ENCODE measurements at places on chromosomes 13 and 19.

DNA sequence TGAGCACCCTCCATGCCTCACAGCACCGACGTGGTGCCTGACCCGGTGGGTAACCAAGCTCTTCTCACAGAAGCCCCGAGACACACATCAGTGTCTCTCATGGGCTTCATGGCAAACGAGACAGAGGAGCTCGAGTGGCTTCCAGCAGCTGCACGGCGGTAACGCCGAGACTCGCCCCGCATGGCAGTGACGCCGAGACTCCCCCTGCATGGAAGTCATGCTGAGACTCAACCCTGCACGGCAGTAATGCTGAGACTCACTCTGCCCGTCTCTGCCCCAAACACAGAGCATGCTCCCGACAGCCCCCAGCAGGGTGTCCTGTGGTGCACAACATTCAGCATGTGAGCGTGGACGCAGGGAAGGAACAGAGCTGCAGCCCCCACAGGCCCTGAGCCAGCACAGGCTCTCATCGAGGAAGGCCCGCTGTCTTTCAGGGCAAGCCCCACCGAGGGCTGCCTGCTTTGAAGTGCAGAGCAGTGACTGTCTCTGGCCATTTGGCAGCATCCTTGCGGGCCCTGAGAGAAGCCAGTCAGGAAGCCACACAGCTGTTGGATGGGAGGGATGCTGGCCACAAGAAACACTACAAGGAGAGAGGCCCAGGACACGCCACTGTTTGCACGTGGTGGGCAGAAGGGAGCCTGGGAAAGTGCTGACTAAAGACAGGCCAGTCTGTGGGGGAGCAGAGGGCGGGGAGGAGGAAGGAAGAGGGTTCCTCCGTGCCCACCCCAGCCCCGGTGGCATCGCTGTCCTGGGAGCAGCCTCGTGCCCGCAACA lies 9.5 kb downstream of the GAS6 start:
- no peak for DNase-seq

- DNase-seq, result no peak
These were observed 15.0 kb upstream of the ZSCAN4 start for GRCh38 chr19:57653689-57654088.

- DNase-seq, result no peak
These were observed 24.0 kb upstream of the ALOX5AP start for GRCh38 chr13:30711375-30711774.

GRCh38 chr19:28019371-28019770 lies 1193.6 kb downstream of the UQCRFS1 start:
- peak; percentile 7 for DNase-seq

GRCh38 chr19:45779231-45780145 lies 2.8 kb downstream of the DMPK start:
- no peak for DNase-seq

DNA sequence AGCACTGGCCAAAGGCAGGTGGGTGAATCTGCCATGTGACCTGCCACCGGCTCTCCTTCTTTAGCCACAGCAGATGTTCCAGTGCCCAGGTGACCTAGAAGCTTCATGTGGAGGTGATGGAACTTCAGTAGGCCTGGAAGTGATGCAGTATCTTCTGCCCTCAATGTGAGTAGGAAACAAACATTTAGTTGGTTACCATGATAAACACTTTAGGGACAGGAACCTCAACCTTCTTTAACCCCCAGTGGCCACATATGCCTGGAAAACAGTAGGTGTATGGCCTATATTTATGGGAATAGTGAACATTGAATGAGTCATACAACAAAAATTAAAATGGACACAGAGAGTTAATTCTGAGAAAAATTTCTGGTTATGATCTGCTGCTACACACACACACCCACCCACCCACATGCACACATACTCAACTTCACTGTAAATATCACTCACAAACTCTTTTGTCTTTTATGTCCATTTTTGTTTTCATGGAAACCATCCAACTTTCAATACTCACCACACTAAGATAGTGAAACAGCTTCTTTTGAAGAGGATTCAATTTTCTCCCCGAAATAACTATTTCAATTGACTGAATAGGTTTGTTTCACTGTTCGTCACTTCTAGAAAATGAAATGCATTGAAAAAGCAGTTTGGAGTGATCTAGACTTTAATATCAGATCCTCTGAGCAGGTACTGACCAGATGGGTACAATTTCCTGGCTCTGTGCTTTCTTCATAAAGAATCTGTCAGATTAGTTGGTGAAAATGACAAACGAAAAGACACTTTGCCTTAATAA lies 97.3 kb downstream of the STARD13 start:
- DNase-seq, result no peak

DNA sequence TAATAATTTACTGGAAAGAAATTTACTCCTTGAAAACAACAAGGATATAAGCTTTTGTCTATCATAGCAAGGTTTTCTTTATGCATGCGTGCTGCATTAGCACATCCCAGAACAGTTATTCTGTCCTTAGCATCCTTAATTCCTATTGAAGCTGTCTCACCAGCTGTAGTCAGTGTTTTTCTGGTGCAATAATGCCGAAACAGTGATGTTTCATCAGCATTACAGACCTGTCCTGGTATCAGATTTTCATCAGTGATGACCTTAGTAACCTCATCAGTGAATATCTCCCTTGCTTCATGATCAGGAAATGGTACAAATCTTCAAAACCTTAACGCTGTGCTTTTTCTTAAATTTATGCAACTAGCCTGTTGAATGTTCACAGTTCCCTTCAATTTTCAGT lies 264.7 kb upstream of the STARD13 start:
- no peak for DNase-seq

DNA sequence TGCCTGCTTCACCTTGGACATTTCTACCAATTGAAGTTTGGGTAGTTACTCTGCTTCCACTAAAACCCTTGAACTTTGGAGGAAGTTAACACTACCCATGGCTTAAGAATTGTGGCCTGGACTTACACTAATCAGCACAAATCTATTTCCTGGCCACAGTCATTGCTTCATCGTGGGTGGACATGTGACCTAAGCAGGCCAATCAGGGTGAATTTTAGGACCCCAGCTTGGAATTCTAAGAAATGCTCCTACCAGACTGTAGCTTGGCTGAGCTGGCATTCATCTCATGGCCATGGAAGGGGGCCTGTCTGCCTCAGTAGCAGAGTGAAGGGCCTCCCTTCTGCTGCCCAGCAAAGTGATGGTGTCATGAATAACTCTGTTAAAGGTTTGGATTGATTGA lies 58.3 kb upstream of the SLC15A1 start:
- no peak for DNase-seq

GRCh38 chr13:37914781-37915391 lies 45.3 kb upstream of the TRPC4 start:
- DNase-seq, result no peak

All from vagina (tissue), 2 donors.